ENCODE measurements at places on chromosomes 16 and 17. TPM values are rescaled to one million over a fixed set of nuclear protein-coding genes. Genes with fewer than 3 reads are reported as not detected.

DNA sequence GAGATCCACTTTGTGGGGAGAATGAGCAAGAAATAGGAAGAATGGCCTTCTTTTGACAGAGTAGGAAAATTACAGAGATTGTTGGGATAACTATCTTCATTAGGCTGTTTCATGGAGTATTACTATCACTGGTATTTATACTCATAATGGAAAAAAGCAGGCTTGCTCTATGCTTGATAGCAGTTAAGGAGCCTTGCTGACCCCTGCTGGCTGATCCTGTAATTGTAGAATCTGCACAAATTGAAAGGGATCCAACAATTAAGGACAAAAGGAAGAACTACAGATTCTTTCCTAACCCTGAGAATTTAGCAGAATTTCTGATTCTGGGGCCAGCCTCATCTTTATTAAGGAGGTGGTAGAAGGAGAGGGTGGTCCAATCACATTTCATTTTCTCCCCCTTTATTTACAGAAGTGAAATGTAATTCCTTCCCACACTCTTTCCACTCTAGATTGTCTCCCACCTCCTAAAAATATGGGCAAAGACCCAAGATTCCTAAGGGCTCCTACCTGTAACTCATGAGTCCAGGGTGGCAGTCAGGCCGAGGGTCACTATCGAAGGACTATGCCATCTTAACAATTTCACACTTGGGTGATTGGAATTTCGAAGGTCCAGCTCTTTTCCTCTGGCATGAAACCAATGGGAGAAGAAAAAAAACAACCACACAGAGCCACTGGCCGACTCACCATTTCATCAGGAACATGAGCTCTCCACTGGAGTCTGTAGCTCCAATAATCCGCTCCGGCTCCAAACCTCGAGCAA lies 26.3 kb downstream of the NFE2L1 start:
- DNase-seq = peak; percentile 75

- DNase-seq = no peak
Observed at GRCh38 chr17:80621335-80621996, 76.8 kb downstream of the RPTOR start.

- no peak for DNase-seq
Observed at GRCh38 chr17:1494203-1494602, 1.7 kb upstream of the MYO1C start.

DNA sequence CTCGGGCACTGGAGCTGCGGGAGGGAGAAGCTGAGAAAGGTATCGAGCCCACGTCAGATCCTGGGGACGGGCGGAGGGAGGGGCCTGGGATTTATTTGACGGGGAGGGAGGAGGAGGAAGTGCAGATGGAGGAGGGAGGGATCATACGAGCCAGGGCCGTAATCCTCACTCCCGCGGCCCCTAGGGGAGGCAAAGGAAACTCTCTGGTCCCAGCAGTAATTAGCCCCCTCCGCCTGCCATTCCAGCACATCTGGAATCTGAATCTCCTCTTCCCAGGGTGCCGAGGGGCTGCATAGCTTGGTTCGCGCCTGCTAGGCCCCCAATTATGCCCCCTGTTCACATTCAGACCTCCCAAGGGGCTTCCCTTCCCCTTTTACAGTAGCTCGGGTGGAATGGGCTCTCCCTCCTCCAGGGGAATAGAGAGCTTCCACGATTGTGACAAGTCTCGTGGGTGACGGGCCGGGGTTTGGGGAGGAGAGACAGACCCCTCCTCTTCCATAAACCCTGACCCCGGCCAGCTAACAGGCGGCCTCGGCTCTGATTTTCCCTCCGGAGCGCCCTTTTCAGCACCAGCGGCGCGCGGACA lies at the start of gene SEZ6L2:
SEZ6L2 (minus strand) TSS at position 35 of the 586 bp plus-strand sequence. CDS start 531 bp downstream, outside the sequence.
- DNase-seq = no peak

GRCh38 chr17:4899341-4900230 lies at the start of gene C17orf107:
Gene C17orf107, plus strand, starts transcription at chr17:4899536. Its CDS starts 227 bp downstream, at chr17:4899763.
- no peak for DNase-seq

GRCh38 chr17:27993723-27994310 lies 48.7 kb upstream of the NLK start:
- DNase-seq = no peak

NLRP1 gene
- total RNA-seq = 24.6 TPM

GABARAP gene
- 207 TPM for total RNA-seq

SLC12A3 gene
- total RNA-seq = 0.88 TPM

SLC43A2 gene
- total RNA-seq = 16.6 TPM

VTN gene
- total RNA-seq = 0.40 TPM
